ENCODE measurements at places on chromosomes 11 and 22. TPM values are rescaled to one million over a fixed set of nuclear protein-coding genes. Genes with fewer than 3 reads are reported as not detected.

PGR gene
- total RNA-seq = not detected

UPK3A gene
- not detected for total RNA-seq

GLB1L2 gene
- 2.0 TPM for total RNA-seq

FGF3 gene
- not detected for total RNA-seq

CEND1 gene
- 2.0 TPM for total RNA-seq

IL17REL gene
- not detected for total RNA-seq
